ENCODE measurements at places on chromosomes 16 and 17.

DNA sequence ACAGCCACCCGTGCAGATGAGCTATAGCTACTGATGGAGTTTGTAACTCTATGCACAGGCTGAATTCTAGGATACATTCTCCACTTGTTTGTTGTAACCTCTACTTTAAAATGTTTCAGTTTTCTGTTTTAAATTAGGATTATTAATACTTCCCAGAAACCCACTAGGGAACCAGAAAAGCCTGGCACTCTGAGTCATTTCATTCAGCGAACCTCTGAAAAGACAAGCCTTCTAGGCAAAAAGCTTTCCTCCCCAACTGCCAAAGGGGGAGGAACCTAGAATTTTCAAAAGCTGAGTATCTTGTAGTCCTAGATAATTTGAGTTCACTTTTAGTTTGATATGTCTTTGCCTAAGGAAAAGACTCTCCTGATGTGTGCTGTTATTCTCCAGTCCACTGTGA, 43.2 kb downstream of the GOSR1 start:
- no peak for DNase-seq

DNA sequence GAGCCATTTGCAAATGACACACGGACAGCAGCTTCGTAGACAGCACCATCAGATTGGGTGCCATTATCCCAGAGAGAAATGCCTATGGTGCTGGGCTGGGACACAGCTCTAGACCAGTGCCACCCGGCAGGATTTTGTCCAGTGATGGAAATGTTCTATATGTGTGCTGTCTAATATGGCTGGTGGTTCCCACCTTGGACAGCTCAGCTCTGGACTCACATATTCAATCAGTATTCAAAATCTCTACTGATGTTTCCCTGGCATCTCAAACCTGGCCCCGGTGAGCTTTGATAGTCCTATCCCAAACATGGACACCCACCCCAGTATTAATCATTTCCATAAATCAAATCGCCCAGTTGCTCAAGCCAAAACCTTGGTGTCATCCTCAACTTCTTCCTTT, 23.0 kb downstream of the FA2H start:
- no peak for DNase-seq

DNA sequence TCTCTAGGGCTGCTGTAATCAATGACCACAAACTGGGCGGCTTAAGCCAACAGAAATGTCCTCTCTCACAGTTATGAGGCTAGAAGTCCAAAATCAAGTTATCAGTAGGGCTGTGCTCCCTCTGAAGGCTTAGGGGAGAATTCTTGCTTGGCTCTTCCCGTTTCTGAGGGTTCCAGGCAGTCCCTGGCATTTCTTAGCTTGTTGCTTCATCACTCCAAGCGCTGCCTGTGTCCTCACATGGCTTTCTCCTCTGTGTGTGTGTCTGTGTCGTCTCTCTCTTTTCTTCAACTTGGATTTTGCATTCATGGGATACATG, 13.7 kb upstream of the CDC42EP4 start:
- DNase-seq, result peak; percentile 93

DNA sequence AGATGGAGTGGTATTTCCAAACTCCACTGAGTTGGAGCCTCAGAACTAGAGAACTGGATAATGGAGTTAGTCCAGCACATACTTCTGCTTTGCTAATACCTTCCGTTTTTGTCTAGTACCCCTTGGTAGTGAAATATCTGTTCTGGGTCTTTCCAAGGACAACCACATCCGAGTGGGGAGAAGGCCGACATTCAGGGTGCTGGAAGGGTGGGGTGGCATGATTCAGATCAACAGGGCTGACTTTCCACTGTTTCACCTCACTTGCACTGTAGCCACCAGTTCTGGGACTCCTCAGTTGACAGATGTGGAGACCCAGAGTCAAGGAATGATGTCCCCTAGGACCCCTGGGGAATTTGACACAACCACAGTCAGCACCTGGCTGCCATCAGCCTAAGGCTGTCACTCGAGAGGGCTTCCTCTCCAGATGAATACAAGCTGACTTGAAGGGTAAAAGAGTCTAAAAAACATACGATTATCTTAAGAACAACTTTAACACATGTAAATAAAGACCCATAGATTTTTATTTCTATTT, 84.8 kb upstream of the HNF1B start:
- DNase-seq, result no peak

DNA sequence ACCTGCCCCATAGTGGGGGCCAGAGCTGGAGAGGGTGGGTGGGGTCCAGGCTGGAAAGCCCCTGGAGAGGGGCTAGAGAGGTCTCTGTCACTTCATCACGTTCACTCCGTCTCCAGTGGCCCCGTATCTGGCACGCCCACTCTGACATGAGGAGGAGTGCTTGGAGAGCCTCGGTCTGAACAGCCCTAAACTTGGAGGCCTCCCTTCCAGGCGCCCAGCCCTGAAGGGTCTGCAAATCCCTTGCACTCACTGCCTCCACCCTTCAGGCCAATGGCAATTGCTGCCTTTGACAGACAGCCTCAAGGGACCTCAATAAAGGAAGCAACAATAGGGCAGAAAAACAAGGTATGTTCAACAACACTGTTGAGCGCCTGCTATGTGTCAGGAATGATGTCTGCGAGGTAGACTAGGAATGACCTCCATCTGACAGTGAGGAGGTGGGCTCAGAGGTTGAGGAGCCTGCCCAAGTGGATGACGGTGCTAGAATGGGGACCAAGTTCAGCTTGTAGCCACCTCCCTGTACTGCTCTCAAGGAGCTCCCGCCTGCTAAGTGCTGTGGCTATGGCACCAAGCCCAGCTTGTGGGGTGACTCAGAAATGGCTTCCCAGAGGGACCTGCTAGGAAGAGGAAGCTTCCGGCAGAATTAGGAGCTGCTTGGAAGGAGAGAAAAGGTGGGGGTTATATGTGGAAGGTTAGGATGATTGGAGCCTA, 2.9 kb upstream of the EPX start:
- no peak for DNase-seq

DNA sequence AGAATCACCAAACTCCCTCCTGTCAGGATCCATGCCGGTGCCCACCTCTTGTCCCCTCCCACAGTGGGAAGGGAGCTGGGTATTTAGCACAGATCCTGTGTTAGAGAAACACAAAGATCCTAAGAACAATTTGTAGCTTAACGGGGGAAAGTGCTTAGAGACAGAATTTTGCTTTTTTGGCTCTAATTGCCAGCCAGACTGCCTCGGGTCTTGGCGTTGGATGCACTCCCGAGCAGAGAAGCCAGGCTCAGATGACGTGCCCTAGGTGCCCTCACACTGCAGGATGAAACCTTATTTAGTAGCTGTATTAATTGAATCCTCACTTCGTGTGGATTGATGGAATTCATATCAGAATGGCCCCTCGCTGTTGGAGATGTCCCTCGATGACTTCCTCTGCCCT, 22.5 kb upstream of the MAF start:
- no peak for DNase-seq

Data from vagina (tissue), 2 donors.